ENCODE measurements at places on chromosomes 4 and X.

GRCh38 chrX:20547611-20548051, 280.9 kb upstream of the RPS6KA3 start:
- DNase-seq: no peak

DNA sequence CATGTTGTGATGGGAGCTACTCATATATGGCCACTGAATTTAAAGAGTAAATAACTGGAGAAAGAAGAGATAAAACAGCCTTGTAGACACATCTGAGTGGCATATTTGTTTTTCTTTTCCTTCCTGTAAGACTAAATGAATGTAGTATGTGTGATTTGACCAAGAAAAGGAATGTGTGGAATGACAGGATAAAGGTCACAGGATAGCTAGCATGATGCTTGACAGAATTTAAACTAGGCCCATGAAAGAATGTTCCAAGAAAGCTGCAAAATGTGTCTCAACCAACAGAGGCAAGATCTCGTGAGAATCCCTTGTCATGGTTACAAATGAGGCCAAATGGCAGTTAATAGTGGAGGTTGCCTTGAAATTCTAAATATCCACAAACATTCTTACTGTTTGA, 137.0 kb downstream of the KCNIP4 start:
- DNase-seq: no peak

- no peak for DNase-seq
Observed at GRCh38 chr4:168360271-168360670, 41.7 kb upstream of the DDX60 start.

DNA sequence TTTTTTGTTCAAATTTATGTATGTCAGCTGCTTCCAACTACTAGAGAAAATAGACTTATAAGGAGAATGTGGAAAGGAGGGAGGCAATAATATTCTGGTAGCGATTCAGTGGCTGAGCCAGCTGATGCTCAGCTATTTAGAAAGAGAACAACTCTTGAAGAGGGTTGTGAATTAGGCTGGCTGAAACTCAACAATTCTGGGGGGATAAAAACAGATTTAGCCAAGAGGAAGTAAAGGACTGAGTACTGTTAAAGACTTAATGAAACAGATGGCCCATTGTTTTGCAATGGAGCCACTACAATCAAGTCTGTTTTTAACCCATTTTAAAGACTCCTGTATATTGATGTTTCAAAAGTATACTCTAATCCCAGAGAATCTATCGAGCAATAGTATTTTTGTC, 1058.9 kb downstream of the C4orf33 start:
- no peak for DNase-seq

- DNase-seq: no peak
Observed at GRCh38 chrX:18971506-18971905, 12.4 kb downstream of the PHKA2 start.

Data from PC-9 (cell line).